ENCODE measurements at places on chromosomes 6 and 20.

DNA sequence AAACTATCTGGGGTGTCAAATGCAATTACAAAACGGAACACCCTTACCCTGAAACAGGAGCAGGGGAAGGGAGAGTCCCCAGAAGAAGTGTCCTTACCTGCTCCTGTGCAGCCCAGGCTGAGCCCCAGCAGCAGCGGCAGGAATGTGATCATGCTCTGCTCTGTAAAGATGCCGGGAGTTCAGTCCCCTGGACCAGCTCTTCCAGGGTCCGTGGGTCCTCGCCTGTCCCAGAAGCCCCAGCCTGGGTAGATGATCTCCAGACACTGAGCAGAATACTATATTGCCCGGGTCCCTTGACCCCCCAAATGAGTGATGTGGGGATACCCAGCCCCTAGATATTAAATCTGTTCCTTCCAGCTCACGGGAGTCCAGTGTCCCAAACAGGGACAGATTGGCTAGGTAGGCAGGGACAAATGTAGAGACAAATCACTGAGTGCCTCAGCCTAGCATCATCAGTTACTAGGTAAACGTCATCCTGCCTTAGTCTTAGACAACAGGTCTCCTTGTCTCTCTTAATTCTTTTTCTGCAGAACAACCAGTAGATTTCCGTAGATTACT, at the start of gene HLA-DMB:
Gene HLA-DMB (minus strand): TSS at position 373 of the 558 bp plus-strand sequence. CDS start 221 bp downstream, at position 152.
- DNase-seq, result peak; percentile 88

DNA sequence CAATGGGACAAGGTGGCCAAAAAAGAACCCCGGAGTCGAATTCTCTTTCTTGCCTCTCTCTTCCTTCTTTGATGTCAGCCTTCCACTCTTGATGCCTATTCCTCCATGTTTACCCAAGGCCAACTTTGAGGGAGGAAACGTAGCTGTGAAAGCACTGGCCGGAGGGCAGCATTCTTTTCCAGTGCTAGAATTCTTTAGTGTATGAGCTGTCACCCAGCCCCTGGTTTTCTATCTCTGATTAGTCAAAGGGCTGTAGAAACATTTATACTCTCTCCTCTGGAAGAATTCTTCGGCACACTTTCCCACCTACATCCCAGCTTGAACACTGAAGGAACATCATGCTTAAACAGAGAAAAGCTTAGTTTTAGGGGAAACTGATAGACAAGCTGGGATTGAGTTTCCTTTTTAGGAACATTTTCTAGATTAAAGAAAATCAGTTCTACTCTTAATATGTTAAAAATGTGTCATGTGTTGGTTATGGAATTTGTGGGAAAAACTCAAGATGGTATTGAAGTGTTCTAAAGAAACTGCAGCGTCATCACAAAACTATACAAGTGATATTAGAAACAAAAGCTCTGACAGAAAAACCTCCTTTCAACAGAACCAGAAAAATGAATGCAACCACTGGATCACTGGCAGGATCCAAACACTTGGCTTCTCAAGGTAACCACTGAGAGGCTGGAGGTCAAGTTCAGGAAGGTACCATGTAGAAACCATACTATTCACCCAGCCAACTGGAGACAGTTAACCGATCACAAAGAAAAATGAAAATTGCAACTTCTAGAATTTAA, 20.7 kb upstream of the UTRN start:
- no peak for DNase-seq

DNA sequence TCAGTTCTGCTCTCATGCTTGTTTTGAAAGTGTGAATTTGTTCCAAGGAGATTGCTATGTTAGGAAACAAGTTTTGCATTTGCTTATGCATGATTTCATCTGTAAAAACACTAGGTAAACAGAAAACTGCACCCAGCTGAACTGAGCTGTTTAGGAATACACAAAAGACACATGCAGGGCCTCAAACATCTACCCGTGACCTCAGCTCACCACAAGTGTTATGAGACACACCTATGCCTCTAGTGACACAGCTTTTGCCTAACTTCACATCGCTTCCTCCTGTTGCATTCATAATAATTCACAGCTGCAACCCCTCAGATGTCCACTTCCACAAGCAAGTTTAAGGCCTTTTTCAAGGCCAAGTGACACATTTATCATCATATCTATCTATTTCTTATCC, 98.0 kb upstream of the SLC24A3 start:
- no peak for DNase-seq

DNA sequence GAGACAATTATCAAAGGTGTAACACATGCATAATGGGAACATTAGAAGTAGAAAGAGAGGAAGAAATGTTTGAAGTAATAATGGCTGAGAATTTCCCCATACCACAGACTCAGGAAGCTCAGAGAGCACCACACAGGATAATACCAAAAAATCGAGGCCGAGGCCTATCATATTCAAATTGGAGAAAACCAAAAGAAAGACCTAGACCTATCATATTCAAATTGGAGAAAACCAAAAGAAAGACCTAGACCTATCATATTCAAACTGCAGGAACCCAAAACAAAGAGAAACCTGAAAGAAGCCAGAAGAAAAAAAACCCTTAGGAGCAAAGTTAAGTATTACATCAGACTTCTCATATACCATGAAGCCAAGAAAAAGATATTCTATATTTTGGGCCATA, 18.0 kb downstream of the NINL start:
- no peak for DNase-seq

DNA sequence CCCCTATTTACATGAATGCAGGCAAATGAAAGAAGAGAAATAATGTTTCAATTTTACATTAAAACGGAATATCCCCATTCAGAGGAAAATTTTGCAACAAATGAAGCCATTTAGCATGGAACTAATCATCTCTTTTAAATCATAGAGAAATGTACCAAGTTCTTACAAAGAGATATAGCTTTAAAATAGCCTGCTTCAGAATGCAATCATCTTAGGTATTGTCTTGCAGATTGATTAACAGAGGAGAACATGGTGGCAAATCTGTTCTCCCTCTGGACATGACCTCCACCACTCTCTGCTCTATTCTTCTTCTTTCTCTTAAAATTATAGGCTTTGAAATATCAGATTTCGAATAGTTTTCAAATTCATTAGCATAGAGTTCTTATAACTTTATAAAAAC, 155.7 kb upstream of the DTNBP1 start:
- no peak for DNase-seq

- DNase-seq, result no peak
These were observed 43.5 kb upstream of the TINAG start for GRCh38 chr6:54264581-54265272.

DNA sequence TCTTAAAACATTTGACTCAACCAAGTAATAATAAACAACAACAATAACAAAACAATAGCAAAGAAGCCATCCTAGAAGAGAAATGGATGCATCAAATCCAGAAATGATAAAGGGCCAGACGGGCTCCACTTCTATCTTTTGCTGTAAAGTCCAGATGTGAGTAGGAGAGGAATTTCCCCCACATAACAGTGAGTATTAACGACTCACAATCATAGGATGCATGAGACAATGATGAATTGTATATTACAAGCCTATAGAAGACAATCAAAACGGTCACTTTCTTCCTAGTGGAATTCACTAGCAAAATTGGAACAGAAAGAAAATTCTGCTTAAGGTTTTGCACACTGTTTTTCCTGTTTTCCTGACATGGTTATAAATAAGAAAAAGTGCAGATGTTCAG, 97.0 kb upstream of the PREP start:
- no peak for DNase-seq

DNA sequence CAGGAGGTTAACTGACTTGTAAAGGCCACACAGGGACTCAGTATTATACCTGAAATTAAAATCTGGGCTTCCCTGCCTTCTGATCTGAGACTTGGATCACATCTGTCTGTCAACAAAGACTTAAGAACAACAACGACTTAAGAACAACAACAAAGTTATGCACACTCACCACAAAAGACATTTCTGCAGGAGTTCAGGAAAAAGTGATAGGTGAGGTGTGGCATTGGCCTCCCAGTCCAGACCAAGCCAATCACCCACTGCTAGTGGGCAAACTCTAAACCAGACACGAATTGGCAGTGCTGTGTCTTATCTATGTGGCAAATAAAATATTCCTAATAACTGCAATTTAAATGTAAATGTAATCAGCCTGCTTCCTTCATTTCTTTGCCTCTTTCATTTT, 61.3 kb downstream of the PRDM1 start:
- no peak for DNase-seq

DNA sequence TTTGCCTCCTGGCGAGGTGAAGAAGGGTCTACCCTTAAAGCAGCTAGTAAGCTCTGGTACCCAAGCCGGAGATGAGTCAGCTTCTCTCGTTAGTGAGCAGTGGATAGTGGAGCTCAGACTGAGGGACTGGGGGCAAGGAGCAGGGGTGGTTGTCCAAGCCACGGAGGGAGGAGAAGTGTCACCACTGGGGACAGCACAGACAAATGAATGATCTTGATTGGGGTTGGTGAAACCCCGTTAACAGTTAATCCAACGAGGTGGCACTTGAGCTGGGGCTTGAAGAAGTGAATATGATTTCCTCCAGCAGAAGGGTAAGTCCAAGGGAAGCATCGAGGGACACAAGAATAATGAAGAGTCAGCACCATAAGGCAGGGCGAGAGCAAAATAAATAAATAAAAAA, 43.0 kb downstream of the JARID2 start:
- DNase-seq, result no peak

Measured in activated CD4-positive, alpha-beta T cell treated with anti-CD3 and anti-CD28 coated beads, Interleukin-2, amount 10 ng/mL, durations not matched to agents 24 days and 14 days (primary cell).